ENCODE measurements at places on chromosomes 5 and 9. TPM values are rescaled to one million over a fixed set of nuclear protein-coding genes. Genes with fewer than 3 reads are reported as not detected.

- no peak overlapping the region for H3K4me3 ChIP-seq
- no peaks in the 10 kb centered on the region for H3K27me3 ChIP-seq
- H3K4me1 ChIP-seq: peaks cover 13% of the 10 kb centered on the region
- H3K27ac ChIP-seq: no peak overlapping the region
- no peak for DNase-seq
Observed at GRCh38 chr9:120534266-120534665, 45.7 kb downstream of the CDK5RAP2 start.

GRCh38 chr9:2691212-2691611 is 26.1 kb upstream of the KCNV2 start:
- no peaks in the 10 kb centered on the region for H3K27me3 ChIP-seq
- no peaks in the 10 kb centered on the region for H3K36me3 ChIP-seq
- no peak overlapping the region for H3K4me3 ChIP-seq

DNA sequence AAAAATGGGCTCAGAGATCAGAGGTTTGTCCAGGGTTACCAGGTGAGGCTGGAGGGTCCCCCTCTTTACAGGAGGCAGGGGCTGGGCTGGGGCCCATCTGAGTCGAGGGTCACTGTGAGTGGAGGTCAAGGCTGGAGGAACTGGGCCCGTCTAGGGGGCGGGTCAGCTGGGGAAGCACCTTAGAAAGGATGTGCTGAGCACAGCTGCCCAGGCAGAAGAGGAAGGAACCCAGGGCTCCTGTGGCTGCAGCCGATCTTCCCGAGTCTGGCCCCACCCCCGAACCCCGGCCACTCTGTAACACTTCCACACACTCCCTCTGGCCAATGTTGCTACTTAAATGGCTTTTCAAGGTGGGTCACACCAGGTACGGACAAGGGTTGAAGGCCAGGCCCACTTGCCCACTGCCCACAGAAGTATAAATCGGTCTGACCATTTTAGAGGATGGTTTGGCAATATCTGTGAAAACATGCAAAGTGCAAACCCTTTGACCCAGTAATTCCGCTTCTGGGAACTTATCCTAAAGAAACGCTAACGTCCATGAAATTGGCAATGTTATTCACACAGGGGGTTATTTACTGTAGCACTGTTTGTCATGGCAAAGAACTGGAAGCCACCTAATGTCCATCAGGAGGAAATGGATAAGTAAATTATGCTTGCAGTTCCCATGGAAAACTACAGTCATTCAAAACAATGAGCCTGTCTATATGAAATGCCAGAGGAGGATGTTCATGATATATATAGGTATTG is 30.5 kb upstream of the EEIG1 start:
- no peak overlapping the region for H3K27ac ChIP-seq
- peaks cover 7% of the 10 kb centered on the region for H3K36me3 ChIP-seq
- peaks cover 14% of the 10 kb centered on the region for H3K4me1 ChIP-seq
- DNase-seq: no peak

Gene SLC4A9
- 0.76 TPM for total RNA-seq

Measured in WTC11 (cell line).